ENCODE measurements at places on chromosomes 1 and 21.
A peak's percentile ranks its signal among the peaks of the same experiment; 100 is the strongest.

DNA sequence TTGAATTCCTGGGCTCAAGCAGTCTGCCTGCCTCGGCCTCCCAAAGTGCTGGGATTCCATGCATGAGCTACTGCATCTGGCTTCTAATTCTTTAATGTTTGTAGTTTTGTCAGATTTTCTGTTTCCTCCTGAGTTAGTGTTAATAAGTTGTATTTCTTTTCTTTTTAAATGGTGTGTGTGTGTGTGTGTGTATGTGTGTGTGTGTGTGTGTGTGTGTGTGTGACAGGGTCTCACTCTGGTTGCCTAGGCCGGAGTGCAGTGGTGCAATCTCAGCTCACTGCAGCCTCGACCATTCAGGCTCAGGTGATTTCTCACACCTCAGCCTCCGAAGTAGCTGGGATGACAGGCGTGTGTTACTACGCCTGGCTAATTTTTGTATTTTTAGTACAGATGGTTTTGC lies 50.2 kb downstream of the ADARB1 start:
- DNase-seq: no peak

- DNase-seq: no peak
These were observed 66.0 kb upstream of the TINAGL1 start for GRCh38 chr1:31510304-31510703.

DNA sequence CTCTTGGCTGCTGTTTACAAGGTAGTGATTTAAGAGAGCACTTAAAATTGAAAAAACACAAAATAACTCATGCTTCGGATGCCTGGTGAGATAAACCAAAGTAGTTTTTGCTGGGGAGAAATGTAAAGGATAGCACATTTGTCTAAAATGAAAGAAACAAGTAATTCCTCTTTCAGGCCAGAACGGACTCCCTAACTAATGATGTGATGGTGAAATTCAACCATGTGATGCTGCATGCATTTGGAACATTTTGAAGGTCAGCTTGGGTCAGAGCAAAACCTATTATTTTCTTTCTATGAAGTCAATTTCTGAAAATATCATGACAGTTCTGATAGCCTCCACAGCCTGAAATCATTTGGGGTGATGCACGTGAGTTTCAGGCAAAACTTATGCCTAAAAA lies 27.6 kb downstream of the NMNAT2 start:
- DNase-seq: no peak

DNA sequence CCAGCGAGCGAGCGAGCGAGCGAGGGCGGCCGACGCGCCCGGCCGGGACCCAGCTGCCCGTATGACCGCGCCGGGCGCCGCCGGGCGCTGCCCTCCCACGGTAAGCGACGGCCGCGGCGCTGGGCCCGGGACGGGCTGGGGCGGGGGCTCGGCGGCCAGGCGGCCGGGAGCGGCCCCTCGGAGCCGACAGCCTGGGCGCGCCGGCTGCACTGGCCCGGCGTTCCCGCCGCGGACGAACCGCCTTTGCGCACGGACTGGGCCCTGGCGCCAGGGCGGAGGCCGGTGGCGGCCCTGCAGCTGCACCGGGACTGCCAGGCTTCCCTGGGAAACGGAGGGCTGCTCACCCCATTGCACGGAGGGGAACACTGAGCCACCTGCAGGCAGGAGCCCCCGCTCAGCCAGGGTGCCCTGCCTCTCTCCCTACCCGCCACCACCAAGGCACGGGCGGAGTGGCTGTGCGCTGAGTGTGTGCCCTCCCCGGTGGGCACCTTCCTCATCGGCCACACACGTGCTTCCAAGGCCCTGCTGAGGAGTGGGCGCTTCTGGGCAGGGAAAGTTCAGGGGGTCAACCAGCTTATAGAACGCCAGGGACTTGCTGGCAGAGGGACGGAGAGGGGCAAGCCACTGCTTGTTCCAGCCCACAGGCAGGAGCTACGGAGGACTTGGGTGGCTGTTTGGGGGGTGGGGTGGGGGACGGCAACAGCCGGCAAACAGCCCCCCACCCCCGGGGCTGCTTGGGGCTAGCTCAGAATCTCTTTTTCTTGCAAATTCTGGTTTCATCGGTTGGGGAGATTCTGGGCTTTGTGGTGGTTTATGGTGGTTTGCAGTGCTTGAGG lies 532 bp downstream of the CSF1 start:
- DNase-seq: no peak

DNA sequence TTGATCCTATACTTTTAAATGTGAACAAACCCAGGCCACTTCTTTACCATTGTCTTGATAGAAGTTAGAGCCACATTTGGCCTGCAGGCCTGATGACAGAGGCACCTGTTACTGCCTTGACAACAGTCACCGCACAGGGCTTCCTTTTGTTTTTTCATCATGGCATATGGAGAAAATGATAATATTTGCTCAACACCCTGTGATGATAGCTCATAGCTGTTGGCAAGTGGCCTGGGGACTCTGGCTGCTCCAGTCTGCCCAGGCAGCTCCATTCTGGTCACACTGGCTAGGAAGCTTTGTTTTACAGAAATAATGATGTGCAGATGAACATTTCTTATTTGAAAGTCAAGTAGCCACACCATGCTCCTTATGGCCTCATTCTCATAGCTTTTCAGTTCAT lies 89.6 kb upstream of the GPR88 start:
- no peak for DNase-seq

GRCh38 chr1:185564816-185565215 lies 169.4 kb upstream of the HMCN1 start:
- no peak for DNase-seq

GRCh38 chr1:108718927-108719655 lies 6.4 kb downstream of the FNDC7 start:
- no peak for DNase-seq

- no peak for DNase-seq
These were observed 32.1 kb upstream of the CCDC190 start for GRCh38 chr1:162892906-162893611.

- no peak for DNase-seq
These were observed 22.1 kb upstream of the DIP2A start for GRCh38 chr21:46436621-46437020.

DNA sequence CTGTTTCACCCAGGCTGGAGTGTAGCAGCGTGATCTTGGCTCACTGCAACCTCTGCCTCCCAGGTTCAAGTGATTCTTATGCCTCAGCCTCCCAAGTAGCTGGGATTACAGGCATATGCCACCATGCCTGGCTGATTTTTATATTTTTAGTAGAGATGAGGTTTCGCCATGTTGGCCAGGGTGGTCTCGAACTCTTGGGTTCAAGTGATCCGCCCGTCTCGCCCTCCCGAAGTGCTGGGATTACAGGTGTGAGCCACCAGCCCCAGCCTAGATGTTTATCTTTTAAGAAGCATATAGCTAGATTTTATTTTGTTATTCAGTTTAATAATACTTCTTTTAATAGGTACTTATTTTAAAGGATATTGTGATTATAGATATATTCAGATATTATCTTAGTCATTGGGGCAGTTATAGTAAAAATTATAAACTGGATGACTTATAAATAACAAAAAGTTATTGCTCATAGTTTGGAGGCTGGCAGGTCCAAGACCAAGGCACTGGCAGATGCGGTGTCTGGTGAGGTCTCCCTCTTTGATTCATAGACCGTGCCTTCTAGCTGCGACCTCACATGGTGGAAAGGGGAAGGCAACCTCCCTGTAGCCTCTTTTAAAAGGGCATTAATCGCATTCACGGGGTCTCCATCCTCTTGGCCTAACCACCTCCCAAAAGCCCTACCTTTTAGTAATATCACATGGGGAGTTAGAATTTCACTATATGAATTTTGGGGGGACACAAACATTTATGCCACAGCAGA lies 3.1 kb upstream of the KCNE2 start:
- no peak for DNase-seq

DNA sequence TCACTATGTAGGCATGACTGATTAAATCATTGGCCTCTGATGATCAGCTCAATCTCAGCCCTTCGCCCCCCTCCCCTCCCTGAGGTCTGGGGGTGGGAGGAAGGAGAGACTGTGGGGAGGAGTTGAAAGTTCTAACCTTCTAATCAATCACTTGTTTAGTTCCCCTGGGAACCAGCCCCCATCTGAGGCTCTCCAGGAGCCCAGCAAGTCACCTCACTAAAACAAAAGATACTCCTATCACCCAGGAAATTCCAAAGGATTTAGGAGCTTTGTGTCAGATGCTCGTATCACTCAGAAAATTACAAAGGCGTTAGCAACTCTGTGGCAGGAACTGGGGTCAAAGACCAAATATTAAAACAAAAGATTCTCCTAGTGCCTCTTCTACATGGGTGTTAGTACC lies 21.6 kb downstream of the SYF2 start:
- DNase-seq: no peak

- no peak for DNase-seq
These were observed 13.3 kb downstream of the RNU5D-1 start for GRCh38 chr1:44717653-44718052.

- no peak for DNase-seq
These were observed 30.3 kb upstream of the KCNQ4 start for GRCh38 chr1:40753142-40753882.

GRCh38 chr1:217482356-217483102 lies 148.4 kb downstream of the GPATCH2 start:
- DNase-seq: peak; percentile 24

DNA sequence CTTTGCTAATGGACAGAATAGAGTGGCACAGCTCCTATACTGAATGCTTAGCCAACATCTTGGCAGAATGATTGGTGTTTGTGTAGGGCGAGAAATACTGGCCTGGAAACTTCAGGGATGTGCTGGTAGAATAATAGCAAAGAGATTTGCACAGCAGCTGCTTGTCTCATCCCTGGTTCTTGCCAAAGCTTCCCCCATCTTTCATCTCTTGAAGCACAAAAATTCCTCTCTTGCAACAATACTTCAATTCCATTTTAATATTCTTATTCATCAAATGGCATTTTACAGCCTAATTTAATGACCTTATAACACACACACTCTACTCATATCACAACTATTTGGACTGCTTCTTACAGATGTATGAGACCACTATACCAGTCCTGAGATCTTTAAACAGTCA lies 37.7 kb downstream of the LHX8 start:
- no peak for DNase-seq

DNA sequence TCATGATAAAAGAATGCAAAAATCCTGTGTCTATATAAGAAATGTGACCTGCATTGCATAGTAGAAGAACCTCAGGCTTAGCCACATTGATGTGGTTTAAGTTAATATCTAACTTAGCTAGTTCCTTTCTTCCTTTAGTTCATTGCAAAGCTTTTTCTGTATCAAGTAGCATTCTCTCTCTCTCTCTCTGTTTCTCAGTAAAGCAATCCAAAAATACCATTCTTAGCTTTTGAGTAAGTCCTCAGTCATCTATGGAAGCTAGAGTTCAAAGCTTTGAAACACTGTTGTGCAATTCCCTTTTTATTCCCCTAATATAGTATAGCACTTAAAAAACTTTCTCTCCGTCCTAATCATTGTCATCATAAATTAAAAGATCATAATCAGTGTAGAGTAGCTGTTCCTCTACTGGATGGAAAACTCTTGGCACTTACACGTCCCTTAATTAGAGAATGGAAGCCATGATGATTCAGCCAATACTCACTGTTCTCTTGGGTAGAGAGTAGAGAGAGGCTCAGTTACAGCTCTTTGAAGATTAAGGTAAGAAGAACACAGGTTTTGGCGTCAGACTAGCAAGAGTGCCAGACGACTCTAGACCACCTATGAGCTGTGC lies 350.3 kb upstream of the LYPLAL1 start:
- peak; percentile 87 for DNase-seq

DNA sequence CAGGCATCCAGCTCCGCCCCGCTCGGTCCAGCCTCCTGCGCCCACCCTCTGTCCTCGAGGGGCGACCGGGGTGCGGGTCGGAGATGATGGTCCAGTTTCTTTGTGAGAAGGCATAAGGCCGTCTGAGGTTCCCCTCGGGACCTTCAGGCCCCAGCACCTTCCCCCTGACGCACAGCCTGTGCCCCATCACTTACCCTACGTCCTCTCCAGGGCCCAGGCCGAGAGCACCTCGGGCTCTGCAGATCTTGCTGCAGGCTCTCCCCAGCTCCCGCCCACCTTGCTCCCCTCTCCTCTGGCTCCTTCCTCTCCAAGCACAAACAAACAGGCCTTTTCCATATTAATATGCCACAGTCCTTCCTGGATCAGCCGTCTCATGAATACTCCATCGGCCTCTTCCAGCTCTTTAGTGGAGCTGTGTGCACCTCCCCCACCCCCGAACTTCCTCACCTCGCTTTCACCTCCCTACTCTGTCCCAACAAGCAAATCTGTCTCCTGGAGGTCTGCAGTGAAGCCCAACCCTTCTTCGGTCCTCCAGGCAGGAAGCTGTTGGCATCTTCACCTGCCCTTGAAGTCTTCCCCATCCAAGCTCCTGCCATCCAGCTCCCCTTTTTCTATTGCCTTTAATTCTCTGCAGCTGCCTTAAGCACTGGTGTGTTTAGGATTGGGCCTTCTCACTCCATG lies 448 bp upstream of the COL9A2 start:
- no peak for DNase-seq

GRCh38 chr1:227490478-227490877 lies 72.9 kb upstream of the ZNF678 start:
- DNase-seq: no peak

DNA sequence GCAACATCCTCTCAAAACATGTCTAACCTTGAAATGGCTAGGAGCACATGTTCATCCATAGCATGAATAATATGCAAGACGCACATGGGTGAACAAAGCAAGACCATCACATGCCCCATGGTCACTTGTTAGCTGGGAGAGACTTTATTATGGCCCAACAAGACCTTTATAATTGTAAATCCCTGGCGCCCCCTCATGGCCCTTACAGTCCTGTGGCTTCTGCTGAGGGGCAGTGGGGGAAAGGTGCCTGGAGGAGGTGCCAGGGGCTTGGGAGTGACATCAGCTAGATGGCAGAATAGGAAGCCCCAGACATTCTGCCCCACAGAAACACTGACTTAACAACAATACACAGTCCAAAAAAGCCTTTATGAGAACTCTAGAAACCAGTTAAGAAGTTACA lies 51.7 kb downstream of the CSMD2 start:
- no peak for DNase-seq

DNA sequence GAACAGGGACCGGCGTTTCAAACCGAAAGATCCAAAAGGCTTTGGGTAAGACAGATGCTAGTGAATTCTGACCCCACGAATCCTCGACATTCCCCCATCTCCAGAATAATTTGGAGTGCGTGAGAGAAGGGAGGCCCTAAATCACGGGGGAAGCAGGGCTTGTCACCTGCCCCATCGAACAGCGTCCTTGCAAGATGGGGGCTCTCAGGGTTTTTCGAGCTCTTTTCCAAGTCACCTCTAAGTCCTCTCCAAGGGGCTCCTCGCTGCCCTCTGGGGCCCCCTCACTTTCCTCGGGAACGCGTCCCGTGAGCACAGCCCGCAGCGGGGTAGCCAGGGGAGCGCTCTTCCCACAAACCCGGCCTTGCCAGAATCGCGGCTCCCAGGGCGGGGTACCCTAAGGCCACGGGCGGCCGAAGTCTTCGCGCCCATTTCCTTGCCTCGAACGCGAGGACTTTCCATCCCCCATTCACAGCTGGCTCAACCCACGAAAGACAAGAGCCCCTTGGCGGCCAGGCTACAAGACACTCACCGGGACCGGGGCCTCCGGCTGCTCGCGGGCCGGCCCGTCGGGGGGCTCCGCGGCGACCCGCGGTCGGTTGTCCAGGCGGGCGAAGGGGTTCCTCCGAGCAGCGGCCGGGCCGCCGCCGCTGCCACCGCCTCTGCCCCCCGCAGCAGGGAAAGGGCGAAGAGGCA lies 546 bp downstream of the DONSON start:
- DNase-seq: no peak

GRCh38 chr1:232300466-232300865 lies 329.5 kb downstream of the SIPA1L2 start:
- peak; percentile 11 for DNase-seq

GRCh38 chr21:36554411-36555157 lies 74.7 kb upstream of the CLDN14 start:
- no peak for DNase-seq

- DNase-seq: no peak
These were observed 45.9 kb downstream of the CAMSAP2 start for GRCh38 chr1:200784576-200784975.

Data from fibroblast of skin of left quadriceps (primary cell).